ENCODE measurements at places on chromosomes 2 and 18.

DNA sequence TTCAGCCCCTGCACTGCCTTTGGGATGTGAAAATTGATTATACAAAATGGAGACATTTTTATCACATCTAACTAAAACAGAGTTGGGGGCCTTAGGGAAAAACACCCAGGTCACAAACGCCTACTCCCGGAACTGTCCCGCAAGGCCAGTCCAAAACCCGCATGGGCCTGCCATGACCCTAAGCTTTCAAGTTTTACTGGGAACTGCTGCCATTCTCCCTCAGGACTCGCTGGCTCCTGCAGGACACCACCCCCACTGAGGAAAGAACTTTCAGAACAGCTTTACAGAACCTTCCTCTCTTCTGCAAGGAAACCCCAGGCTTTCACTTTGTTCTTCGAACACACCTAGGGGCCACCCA, 320.4 kb upstream of the HS6ST1 start:
- no peak for DNase-seq

DNA sequence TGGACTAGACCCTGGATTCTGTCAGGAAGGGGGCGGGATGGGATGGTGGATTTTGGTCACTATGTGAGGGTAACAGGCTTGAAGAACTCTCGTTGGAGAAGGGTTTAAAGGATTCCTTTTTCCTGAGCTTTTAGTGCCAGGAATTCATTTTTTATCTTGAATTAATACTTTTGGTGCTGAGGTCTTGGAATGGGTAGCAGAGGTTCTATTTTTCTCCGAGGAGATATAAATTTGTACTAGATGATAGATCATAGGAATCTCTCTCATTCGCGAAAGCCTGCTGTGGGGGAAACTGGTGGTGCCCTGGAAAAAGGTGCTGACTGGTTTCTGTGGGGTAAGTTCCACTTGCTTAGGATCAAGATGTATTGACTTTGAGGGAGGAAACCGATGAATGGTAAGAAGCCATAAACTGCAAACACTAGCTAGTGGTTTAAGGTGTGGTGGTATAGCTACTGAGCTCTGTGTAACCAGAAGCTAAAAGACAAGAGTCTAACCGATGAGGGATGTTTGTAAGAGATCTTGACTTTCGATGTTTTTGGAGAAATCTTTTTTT, 706 bp downstream of the AGPS start:
- no peak for DNase-seq

DNA sequence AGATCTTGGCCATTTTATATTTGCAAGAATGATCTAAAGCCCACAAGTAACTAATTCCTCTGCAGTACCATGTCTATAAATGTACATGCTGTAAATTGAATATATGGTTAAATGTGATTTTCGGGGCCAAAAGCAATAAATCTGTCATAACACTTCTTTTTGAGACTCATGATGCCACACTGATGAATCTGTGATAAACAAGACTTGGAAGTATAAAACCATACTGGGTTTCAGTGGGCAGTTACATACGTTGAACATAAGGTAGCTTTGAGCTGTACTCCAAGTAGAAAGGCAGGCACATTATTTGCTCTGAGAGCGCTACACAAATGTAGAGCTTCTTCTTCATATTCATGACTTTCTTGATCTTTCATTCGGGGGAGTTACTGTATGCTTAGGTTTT, 792.2 kb downstream of the LRRTM4 start:
- DNase-seq, result no peak

DNA sequence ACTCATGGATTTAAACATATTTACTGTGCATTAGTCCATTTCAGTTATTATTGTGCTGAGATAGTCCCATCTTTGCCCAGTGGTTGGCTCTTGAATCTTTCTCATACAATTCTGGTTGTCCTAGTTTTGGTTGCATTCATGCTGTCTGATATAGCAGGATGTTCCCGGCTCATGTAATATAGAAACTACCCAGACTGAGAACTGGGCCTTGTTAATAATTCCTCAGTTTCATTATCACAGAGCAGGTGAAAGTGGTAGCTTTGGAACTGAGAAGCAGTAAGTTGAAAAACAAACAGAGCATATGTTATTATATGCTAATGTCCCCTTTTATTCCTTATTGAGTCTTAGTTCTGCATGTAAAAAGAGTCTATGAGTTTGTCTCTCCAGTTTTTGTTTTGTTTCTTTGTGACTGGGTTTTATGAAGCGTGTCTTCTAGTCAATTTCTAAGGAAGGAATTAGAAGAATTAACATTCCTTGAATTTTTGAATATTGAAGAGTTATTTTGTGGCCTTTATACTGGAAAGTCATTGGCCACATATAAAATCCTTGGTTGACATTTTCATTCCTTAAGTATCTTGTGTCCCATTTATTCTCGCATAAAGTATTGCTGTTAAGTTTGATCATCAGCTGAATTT, 43.3 kb downstream of the EIF5B start:
- no peak for DNase-seq

- DNase-seq, result no peak
Observed at GRCh38 chr2:242098034-242098433, 228.5 kb downstream of the RTP5 start.

DNA sequence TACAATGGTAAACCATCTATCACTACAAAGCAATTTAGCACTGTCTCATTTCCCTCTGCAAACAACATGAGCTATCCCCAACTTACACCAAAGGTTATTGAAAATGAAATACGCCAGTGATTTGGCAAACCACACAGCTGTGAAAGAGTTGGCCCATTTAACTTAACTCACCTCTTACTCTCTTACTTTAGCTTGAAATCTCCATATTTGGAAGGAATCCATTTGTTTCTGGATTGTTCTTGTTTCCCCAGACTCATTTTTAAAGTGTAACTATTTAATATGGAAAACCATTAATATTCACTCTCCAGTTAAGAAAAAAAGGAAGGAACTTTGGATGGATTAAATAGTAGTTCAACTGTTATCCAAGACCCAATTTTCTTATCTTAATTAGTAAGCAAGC, 93.7 kb upstream of the TRIB2 start:
- DNase-seq, result no peak

DNA sequence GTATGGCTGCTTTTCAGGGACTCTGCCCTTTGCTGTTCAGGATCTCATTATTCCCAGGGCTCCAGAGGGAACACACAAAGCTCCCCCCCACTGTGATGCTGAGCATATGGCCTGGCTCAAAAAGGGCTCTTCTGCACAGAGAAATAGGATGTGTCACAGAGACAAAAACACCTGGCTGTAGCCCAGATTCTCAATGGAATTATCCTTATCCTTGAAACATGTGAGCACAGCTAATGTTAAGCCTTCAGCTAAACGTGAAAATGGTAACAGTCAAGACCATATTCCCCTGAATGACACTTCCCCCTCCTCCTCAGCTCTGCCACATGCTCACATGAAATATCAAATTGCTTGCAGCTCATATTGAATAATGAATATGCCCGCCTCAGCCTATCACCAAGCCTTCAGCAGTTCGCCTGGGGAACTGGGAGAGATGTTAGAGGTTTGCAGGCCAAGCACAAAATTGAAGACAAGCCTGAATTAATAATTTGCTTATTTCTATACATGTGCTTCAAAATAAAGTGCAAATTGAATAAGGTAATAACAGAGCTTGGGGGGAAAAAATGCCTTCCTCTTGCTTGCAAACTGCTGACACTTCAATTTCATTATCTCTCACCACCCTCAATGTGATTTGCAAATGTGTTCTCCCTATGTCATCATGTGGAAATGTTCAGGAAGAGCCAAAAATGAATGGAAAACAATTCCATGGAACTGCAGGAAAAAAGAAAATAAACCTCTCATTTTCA, 181.0 kb upstream of the HNRNPA3 start:
- no peak for DNase-seq

- no peak for DNase-seq
Observed at GRCh38 chr18:61531182-61531581, 198.0 kb downstream of the CDH20 start.

DNA sequence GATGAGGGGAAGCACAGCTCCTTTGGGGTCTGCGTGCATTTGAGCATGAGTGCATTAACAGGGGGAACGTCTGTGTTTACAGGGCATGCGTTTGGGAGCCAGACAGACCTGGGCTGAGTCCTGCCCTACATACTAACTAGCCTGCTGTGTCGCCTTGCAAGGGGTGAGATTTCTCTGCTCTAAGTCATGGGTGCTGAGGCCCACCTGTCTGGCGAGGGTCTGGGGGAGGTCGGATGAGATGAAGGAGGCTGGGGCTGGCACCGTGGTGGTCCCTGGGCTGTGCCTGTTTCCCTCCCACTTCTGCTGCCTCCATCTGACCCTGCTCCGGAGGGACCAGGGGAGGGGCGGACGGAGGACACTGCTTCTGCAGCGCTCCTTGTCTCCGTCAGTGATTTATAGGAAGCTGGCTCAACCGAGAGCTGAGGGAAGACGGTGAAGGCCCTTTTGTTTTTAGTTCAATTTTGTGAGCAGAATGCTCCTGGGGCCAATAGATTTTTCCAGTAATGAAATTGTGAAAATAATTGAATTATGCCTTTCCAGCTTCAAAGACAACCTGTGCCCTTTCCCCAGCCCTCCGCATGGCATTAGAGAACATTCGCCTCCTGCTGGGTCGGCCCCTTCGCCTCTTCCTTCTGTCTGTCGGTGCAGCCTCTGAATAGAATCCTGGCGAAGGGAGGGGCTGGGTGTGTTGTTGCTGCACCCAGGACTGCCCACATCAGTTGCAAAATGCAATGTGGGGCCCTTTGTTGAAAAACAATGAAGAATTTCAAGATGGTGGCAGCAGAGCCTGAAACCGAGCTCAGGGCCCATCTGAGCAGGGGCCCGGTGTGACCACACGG, 49.7 kb downstream of the RRM2 start:
- DNase-seq, result no peak

- DNase-seq, result no peak
Observed at GRCh38 chr2:238240757-238241711, 1.2 kb upstream of the HES6 start.

- DNase-seq, result no peak
Observed at GRCh38 chr2:214593727-214594126, 182.9 kb downstream of the VWC2L start.

GRCh38 chr2:57908736-57909161, 137.9 kb upstream of the VRK2 start:
- no peak for DNase-seq

DNA sequence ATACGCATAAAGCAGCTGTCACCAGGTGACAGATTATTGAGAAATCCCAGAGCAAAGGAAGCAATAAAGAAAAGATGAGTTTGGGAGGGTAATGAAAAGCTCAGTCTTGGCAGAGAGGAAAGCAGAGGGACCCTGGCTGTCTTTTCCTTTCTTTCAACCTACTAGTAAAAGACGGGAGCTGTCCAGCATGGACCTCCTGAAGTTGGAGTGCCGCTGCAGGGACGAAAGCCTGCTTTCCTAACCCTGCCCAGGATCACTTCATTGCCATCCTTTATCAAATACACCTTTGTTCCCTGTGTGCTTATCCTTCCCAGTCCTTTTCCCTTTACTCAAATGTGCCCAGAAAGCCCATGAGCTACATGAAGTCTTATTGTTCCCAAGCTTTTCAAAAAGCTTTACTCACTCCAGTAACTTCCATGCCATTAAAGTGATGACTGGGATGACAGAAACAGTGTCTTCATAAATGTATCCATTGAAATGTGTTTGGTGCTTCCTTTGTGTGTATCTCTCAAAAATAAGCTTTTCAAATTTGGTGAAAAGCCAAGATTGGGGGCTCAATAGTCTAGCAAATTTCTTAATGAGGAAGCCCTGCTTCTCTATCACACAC, 3.7 kb upstream of the SPR start:
- DNase-seq, result peak; percentile 70

DNA sequence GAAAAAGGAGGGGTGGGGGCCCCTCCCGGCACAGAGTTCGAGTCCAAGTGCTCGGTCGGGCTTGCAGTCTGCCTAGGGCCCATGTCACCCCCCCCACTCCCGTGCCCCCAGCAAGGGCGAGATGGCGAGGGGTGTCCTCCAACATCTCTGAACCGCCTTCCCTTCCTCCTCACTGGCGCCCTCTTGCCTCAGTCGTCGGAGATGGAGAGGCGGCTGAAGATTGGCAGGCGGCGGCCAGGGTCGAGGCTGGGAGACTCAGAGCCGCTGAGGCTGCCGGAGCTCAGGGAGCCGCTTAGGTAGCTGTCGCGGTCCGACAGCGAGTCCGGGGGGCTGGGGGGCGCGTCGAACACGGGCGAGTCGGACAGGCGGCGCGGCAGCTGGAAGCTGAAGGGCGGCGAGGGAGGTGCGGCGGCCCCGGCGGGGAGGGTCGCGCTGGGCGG, 2.3 kb downstream of the ZFP36L2 start:
- no peak for DNase-seq

DNA sequence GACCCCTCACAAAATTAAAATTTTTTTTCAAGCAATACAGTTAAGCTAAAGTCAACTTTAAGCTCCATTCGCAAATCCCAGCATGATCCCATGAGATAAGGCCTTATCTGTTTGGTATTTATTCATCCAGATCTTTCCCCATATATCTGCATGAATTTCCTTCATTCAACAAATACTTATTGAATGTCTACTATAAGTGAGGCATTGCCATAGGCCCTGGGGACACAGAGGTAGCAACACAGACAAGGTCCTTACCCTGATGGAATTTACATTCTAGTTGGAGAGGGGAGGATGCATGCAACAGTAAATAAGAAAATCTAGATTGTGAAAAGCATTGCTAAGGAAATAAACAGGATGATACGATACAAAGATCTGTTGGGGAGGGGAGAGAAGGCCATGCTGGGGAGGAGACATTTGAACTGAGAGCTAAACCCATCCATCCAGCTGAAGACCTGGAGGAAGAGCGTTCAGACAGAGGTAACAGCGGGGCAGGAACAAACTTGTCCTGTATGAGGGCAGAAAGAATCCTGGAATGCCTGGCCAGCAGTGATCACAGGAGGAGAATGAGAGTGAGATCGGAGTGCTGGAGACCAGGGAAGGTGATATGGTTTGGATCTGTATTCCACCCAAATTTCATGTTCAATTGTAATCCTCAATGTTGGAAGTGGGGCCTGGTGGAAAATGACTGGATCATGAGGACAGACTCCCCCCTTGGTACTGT, 71.6 kb downstream of the SDC1 start:
- DNase-seq, result no peak

- DNase-seq, result peak; percentile 3
Observed at GRCh38 chr2:133884739-133885381, 316.6 kb upstream of the NCKAP5 start.

- DNase-seq, result no peak
Observed at GRCh38 chr18:26630596-26630995, 82.2 kb upstream of the KCTD1 start.

GRCh38 chr18:13300796-13301195, 82.2 kb downstream of the LDLRAD4 start:
- no peak for DNase-seq

- DNase-seq, result no peak
Observed at GRCh38 chr18:59033974-59034373, 105.7 kb upstream of the SEC11C start.

GRCh38 chr2:15661295-15661569, 69.6 kb downstream of the DDX1 start:
- DNase-seq, result no peak

DNA sequence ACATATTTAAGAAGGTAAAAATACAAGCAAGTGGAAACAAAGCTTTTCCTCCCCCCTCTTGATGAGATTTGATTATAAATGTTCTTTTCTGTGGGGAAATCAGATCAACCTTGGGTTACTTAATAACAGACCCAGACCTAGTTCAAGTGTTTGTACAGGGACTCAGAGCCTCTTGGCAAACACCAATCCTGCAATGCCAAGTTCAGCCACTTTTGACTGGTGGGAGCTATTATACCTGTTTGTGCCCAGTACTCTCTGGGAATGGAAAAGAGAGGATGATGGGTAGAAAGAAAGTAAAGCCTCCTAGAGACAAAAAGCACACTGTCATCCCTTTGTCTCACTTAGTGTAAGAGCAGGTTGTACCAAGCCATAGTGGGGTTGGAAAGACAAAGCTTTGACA, 63.8 kb upstream of the EPHA4 start:
- DNase-seq, result no peak

- no peak for DNase-seq
Observed at GRCh38 chr2:30511122-30512083, 64.4 kb downstream of the LCLAT1 start.
